ENCODE measurements at places on chromosomes 2 and 18.

DNA sequence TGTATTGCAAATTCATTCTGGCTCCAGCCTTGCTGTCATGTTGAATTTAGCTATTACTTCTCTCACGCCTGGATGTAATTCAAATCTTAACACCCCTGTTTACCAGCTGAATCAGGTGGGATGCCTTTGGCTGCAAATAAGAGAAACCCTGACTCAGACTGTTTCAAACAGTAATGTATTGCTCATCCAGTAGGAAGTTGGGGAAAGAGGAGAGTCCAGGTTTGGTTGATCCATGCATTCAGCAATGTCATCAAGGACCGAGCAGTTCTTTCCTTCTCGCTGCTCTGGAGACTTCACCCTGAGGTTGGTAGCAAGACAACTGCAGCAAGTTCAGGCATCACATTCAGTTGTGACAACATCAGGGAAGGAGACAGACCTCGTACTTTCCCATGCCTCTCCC is 6.4 kb upstream of the DARS1 start:
- DNase-seq, result no peak

DNA sequence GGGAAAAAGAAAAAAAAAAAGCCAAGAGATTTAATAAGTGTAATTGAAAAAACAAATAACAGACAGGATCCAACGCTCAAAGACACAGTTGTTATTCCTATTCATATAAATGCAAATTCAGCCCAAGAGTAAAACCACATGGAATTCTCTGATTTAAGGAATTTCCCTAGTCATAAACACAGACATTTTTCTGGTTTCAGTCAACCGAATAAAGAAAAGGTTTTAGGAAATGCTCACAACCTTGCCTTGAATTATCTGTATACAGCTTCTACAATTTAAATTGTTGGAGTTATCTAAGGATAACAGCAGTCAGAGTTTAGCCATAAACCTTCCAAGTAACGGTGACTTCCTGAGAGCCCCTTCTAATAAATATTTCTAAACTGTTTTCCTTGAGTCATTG is 122.7 kb downstream of the VWC2L start:
- peak; percentile 7 for DNase-seq

DNA sequence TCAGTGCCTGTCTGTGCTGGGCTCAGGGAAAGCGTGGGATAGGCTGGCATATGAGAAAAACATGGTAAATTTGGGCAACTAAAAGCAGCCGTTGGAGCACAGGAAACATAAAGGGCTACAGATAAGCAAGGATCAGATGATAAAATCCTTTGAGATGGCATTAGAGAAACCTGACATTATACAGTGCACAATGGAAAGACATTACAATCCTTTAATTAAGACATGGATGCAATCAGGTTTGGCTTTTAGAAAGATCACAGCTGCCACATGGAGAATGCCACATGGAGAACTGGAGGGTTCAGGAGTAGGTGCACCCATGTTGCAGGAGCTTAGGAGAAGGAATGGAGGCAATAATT is 117.3 kb downstream of the CDC42EP3 start:
- no peak for DNase-seq

- DNase-seq, result peak; percentile 47
Measured at GRCh38 chr18:35415511-35416073, 38.5 kb upstream of the ZNF396 start.

- DNase-seq, result no peak
Measured at GRCh38 chr2:15835991-15836688, 104.2 kb upstream of the MYCN start.

DNA sequence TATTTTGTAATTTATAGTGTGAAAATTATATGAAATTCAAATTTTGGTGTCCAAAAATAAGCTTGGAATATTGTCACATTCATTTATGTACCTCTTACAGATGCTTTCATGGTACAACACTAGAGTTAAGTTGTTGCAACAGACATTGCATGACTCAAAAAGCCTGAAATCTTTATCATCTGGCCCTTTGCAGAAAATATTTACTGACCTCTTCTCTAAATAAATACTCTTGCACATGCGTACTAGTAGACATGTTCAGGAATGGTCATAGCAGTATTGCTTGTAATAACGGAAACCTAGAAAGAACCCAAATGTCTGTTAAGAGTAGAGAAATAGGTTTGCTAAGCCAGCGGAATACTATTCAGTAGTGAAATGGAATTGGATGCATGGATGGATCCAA is 60.4 kb downstream of the GALNT1 start:
- no peak for DNase-seq

DNA sequence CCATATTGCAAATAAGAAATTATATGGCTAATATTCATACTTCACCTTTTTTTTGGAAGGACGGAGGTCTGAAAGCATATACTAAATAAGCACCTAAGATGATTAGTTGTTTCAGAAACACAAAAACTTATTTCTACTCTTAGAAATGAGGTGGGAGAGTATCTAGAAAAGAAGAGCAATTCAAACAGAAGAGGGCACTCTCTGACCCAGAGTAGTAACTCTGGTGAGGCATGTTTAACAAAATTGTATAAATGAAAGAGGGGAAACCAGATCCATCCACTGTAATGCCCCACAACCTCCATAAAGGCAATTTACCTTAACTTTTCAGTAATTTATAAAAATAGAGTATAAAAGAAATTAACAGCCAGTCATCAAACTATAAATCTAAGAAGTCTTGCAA is 669.6 kb upstream of the VRK2 start:
- peak; percentile 14 for DNase-seq

DNA sequence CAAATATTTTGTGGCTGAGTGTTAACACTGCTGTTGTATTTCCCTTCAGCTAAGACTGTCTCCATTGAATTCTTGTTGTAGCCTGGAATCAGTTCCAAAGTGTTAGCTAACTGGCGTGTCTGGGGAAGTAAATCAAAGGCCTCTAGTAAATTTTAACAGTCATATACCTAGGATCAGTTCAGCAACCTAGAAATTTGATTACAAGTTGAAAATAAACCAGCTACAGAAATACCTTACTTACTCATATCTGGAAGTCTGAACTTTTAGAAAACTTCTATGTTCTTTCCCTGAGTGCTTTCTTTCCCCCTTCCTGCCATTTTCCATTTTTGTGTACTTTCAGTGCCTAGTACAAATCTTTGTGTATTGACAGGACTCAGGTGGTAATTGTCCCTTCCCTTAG is 396.7 kb upstream of the DCC start:
- DNase-seq, result no peak

DNA sequence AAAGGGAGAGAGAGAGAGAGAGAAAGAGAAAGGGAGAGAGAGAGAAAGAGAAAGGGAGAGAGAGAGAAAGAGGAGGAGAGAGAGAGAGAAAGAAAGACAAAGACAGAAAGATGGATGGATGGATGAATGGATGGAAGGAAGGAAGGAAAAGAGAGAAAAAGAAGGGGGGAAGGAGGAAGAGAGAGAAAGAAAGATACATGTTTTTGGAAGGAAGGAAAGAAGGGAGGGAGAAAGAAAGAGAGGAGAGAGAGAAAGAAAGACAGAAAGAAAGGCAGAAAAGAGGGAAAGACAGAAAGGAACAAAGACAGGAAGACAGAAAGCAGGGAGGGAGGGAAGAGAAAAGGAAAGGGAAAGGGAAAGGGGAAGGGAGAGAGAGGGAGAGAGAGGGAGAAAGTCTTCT is 51.6 kb downstream of the RNU4ATAC start:
- DNase-seq, result no peak

GRCh38 chr18:77062518-77063003 is 70.0 kb downstream of the MBP start:
- peak; percentile 69 for DNase-seq

- no peak for DNase-seq
Measured at GRCh38 chr18:28781616-28782362, 604.9 kb upstream of the CDH2 start.

DNA sequence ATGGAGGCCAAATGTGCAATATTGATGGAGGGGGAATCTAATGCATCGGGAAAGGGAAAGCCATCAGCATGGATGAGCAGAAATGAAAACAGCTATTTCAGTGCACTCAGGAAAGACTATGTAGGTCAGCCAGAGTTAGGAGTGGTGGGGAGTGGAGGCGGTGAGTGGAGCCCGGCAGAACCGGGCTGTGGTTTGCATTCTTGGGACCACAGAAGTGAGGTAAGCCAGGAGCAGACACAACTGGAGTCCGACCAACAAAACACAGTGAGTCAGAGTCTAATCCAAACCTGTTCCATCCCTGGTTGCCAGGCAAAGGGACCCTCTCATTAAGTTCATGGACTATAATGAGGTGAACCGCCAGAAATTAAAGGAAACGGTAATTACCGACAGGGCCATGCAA is 61.1 kb upstream of the RAB12 start:
- peak; percentile 50 for DNase-seq

DNA sequence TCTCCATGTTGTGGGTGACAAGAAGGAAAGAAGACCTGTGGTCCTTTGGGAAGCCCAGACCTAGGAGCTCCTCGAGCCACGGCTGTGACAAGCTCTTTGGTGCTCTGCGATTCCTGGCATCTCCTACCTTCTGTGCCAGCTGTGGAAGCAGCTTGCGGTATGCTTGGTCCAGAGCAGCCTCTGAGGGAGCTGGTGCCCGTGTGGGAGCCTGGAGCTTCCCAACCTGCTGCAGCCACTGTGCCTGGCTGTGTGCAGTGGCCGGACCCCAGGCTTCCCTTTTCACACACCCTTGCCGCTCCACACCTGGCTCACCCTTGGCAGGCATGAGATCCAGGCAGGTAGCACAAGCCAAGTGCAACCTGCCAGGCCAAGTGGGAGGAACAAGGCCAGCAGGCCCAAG is 1328.6 kb upstream of the SLC39A10 start:
- DNase-seq, result no peak

GRCh38 chr2:101426822-101427221 is 39.5 kb upstream of the CREG2 start:
- DNase-seq, result no peak

DNA sequence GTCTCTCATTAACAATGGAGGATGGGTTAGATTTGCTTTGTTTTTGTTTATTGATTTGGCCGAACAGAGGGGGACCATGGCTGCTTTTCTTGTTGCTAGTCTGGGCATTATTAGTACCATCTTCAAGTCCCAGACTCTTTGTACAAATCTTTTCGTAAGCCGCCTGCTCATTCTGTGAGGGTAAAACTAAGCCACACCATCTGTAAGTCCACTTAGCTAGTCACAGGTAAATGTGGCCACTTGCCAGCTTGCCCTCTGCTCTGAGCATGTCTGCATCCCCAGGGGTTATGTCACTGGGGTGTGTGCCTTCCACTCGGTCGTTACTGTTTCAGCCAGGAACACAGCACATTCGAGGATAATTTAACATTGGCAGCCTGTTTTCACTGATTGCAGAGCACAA is 85.6 kb downstream of the SMIM21 start:
- DNase-seq, result no peak

DNA sequence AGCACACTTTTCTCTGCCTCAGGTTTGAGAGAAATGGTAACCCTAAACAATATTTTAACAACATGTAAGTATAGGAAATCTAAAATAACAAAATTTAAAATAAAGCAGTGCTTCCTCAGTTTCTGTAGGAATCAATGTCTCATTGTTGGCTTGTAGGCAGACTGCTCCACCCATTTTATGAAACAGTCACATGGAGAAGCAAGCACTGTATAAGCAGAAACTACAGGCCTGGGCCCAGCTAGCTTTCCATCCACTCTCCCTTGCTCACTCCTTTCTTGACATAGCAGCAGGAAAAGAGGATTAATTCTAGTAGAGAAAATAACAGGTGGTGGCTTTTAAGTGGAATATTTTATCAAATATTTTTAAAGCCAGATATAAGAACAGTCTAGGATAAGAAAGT is 97.2 kb downstream of the PLEKHM3 start:
- no peak for DNase-seq

- no peak for DNase-seq
Measured at GRCh38 chr18:31432316-31432715, 15.2 kb upstream of the DSG3 start.

DNA sequence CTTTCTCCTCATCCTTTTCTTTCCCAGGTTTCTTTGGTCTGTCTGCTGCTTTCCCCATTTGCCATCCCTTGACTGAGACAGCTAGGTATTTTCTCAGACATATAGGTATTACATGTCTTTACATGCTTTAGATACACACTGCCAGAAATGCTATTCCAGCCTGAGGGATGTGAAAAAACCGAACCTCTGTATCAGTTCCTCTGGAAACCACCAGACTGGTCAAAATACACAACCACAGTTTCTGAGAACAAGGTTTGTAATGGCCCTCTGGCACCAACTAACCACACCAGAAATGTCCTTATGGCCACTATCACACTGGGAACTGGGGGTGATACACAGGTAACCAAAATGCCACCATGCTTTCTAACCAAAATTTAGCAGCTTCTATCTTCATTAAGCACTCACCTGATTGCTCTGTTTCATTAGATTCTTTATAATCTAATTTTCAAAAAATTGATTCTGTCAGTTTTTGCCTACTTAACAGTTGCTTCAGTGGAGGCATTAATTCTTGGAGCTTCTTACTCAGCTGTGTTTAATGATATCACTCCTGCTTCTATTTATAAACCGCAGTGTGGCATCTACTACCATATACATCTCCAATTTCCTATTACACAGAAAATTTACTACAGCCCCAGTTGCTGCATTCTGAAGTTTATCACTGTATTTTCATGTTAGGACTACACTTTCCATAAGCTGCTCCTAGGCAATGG is 243.5 kb downstream of the WDPCP start:
- no peak for DNase-seq

- no peak for DNase-seq
Measured at GRCh38 chr2:117330641-117331040, 483.9 kb upstream of the DDX18 start.

DNA sequence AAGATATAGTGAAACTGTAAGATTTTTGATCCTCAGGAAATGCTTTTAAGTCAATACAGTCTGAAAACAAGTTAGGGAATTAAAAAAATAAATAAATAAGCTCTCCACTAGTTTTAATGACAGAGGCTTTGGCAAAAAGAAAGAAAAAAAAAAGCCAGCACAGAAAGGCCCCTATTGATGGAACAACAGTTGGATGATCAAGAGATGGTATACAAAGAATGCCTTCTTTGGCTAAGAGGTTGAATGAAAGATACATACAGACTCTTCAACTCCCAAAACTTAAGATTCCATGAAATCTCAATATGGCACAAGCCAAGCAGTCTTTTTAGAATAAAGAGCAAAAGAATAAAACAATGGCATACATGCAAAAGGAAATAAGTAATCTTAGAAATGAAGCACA is 64.0 kb upstream of the GALNT5 start:
- no peak for DNase-seq

GRCh38 chr18:54712306-54712705 is 116.0 kb upstream of the RAB27B start:
- peak; percentile 80 for DNase-seq

- peak; percentile 68 for DNase-seq
Measured at GRCh38 chr2:241354668-241355658, 1.1 kb upstream of the FARP2 start.

- no peak for DNase-seq
Measured at GRCh38 chr18:74083557-74083952, 64.1 kb downstream of the FBXO15 start.

GRCh38 chr18:3321133-3321812 is 59.3 kb downstream of the MYL12B start:
- peak; percentile 81 for DNase-seq

DNA sequence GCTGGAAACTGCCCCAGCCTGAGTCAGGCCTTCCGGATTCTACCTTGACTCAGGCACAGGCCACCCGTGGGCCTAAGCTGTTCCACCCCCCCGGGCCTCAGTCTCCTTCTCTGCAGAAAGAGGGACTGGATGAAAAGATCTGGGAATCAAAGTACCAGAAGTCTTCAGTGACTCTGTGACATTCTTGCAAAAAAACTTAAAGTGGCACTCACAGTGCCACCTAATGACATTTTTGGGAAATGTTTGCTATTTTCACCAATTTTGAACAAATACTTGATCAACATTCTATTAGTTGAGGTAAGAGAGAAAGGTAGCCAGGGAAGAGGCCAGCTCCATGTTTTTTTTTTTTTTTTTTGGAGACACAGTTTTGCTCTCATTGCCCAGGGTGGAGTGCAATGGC is 48.3 kb upstream of the ACAA2 start:
- peak; percentile 16 for DNase-seq

GRCh38 chr2:203900253-203900652 is 32.7 kb downstream of the CTLA4 start:
- DNase-seq, result peak; percentile 15
